GM10248 (cell line): ENCODE measurements at places on chromosomes 7 and 10.

GRCh38 chr10:32204606-32205005, 142.4 kb downstream of the EPC1 start:
- DNase-seq, result no peak

GRCh38 chr7:100049441-100050291, at the start of gene ZSCAN21:
Gene ZSCAN21, plus strand, starts transcription at chr7:100049774. Its CDS starts 7,233 bp downstream, at chr7:100057007.
- DNase-seq, result peak; percentile 91

DNA sequence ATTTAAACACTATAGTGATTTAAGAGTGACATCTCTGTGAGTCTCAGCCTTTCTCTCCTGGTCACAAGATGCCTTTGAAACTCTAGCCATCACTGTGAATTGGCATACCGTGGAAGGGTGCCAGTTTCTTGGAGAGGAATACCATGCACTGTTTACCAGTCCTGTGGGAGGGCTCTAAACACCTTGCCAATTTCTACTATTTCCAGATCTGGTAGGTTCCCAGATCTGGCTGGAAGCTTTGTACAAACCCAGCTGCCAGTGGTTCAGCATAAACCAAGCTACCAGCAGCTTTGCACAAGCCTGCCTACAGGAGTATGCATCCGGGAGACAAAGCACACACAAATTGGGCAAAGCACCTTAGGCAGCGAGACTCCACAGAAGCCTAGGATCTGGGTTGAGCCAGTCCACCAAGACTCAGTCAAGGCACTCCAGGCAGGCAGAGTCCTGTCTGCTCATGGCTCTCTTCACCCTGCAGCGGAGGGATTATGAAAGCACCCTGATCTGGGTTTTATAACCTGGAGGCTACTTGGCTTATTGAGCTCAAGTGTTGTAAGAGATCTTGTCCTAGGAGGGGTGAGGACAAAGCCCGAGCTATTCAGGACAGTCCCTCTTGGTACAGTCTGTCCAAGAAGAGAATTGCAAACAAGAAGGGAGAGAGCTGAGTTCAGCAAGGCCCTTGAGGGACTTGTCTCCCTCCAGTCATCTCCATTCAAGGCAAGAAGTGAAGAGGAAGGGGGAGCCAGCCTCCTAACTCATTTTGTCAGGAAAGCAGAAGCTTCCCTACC, 23.6 kb downstream of the MCM10 start:
- no peak for DNase-seq

GRCh38 chr7:75900617-75901315, 14.2 kb upstream of the POR start:
- no peak for DNase-seq

DNA sequence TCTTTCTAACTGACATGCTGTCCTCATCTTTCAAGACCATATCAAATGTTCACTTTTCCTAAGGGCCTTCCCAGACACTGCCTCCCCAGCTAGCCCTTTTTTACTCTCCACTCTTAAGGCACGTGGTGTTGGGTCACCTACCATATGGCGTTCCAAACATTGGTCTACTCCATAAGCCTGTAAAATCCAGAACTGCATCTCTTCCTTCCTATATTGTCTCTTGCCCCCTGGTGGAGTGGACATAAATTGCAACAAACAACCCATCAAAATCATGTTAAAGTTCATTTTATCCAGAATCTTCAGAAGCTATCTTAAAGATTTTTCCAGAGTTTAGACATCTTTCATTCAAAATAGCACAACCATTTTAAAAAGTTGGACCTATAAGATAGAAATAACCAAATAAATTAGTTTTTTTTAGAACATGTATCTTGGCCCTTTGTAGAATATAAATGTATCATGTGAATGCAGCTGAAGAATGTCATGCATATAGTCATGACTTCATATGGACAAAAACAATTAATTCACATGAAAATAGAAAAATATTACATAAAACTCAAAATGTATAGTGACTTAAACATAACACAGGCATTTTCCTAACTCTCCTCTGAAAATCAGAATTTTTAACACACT, 180.6 kb upstream of the CHRM2 start:
- peak; percentile 15 for DNase-seq

- no peak for DNase-seq
Measured at GRCh38 chr10:110762109-110762848, 109.4 kb upstream of the PDCD4 start.

GRCh38 chr10:126185676-126186447, 202.4 kb downstream of the ADAM12 start:
- DNase-seq, result no peak

DNA sequence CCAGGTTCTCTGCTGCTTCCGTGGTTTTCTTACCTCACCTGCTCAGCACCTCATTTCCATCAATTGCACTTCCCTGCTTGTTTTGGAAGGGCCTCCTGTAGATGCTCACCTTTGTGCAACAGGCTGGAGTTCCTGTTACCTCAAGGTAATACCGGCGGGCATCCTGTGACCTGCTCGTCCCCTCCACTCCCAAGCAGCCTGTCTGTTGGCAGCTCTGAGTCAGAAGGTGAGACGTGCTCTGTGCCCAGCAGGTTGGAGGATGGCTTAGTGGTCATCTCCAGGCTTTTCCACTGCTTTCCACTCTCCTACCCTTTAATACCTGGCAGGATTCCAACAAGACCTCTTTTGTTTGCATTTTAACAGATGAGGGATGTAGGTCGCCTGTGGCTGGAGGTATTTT, 86.0 kb downstream of the CAMK1D start:
- DNase-seq, result no peak

DNA sequence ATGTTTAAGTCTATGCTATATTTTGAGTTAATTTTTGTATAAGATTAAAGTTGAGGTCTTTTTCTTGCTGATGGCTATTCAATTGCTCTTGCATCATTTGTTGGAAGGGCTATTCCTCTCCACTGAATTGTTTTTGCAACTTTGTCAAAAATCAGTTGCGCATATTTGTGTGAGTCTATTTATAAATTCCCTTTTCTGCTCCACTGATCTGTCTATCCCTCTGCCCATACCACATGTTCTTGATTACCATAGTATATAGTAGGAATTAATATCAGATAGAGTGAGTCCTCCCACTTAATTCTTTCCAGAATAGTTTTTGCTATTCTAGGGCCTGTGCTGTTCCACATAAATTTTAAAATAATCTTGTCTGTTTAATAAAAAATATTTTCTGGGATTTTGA, 152.4 kb upstream of the ADCY1 start:
- no peak for DNase-seq

DNA sequence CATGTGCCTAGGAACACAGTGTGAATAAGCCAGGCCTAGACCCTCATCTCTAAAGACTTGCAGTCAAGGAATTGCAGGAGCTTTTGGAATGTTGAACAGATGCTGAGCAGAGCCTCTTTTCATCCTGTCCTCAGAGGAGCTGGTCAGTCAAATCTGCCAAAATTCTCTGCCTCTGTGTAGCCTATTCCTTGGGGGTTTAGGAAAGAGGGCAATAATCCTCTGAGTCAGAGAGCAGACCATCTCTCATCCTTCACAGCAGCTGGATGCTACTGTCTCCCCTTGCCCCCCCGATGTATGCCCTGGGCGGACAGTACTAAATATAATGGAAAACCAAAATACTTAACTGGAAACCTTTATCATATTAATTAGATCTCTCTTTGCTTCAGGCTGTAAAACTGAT, 52.6 kb downstream of the BICC1 start:
- DNase-seq, result no peak

DNA sequence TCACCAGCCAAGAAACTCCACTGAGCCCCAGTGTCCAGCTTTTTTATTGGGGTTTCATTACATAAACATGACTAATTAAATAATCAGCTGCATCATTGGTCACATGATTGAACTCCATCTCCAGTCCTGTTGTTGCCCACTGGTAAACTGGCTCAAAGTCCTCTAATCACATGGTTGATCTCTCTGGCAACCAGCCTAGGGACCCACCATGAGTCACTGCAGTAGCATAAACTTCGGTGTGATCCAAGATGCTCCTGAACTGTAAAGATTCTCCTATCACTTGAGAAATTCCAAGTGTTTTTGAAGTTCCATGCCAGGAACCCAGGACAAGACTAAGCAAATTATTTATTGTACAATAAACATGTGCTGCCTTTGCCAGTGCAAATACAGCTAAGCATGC, 130.4 kb upstream of the AUTS2 start:
- DNase-seq, result no peak

- no peak for DNase-seq
Measured at GRCh38 chr7:153942036-153942435, 110.2 kb upstream of the DPP6 start.

DNA sequence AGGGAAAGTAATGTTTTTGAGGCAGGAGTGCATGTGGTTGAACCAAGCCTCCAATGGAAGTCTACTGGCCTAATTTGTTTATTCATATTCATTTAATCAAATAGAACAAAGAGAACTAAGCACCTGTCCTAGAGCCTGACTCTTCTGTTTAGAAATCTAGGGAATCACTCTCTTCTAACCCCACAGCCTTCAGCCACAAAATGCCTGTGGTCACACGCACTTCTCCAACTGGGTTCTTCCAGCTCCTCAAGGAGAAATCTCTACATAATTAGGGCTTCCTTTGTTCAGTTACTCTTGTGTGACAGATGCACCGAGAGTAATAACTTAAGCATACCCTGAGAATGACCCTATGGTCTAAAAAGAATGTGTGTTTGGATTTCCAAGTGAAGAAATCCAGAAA, 133.7 kb upstream of the NAMPT start:
- DNase-seq, result no peak

DNA sequence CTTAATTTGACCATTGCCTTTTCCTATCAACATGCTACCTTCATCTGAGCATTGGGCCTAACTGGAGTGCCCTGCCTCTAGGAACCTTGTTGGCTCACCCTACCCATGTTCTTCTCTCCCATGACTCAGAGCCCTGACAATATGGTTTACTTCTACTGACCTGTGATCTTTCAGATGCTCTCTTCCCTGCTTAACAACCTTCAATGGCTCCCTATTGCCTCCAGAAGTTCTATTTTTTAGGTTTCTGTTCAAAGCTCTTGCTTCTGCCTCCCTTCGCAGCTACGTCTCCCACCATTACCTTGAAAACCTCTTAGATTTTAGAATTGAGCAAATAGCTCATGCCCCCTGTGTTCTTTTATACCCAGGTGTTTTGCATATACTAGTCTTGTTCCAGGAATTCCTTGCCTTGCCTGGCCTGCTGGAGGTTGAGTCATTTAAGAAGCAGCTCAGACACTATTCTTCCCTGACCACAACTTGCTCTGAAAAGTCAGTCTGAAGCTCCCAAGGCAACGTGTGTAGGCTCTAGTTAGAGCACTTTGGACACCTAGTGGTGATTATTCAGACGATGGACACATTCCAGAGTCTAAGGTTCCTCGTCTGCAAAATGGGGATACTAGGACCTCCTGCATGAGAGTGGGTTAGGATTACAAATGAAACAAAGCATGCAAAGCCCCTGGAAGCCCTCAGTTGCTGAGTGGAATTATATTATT, 64.4 kb upstream of the EMX2 start:
- DNase-seq, result no peak

GRCh38 chr7:83429493-83429892, 219.4 kb downstream of the SEMA3E start:
- no peak for DNase-seq

DNA sequence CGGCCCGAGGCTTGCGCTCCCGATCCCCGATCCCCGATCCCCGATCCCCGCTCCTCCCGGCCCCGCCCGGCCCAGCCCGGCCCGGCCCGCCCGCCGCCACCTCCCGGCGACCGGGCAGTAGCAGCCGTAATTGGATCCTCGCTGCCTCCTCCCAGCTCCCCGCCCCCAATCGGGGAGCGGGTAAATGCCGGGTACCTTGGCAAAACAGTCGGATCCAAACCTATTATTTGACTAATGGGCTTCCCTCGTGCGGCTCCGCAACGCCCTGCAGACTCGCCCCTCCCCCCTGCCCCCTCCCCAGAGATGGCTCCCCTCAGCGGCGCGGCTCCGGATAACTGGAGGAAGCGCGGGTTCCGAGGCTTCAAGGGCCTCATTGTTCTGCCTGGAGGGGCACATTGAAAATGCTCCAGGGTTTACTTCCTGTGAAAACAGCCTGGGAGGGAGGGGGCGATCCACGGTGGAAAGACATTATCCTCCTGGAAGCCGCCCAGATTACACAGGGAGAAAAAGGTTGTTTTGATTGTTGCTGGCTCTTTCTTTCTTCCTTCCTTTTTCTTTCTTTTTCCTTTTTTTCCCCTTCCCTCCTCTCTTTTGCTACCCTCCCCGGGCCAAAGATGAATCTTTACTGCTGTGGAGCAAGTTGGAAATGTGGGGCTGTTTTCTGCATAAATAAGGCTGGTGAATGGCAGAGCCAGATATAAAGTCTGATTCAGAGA, 94.7 kb upstream of the ZMIZ1 start:
- DNase-seq, result no peak

DNA sequence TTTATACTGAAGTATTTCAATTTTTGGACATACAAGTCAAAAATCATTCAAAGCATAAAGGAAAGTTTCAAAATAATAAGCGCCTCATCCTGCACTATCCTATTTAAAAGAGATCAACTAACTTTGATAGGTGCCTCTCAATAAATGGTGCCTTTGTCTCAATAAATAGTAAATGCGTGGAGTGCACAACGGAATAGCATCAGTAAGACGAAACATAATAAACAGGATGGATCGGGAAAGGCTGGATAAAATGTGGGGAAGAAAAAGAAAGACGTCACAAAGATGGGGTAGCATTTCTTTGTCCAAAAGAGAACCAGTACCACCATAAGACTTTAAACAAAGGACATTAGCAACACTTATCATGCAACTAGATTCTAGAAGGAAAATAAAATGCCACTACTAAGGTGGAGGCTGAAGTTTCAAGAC, 571 bp upstream of the PRKAR2B start:
- DNase-seq, result no peak

- no peak for DNase-seq
Measured at GRCh38 chr7:124965553-124965952, 35.9 kb upstream of the POT1 start.

- DNase-seq, result no peak
Measured at GRCh38 chr7:1785839-1786238, 115.8 kb downstream of the ELFN1 start.

GRCh38 chr7:151315038-151315655, 26.5 kb upstream of the NUB1 start:
- peak; percentile 82 for DNase-seq

- DNase-seq, result no peak
Measured at GRCh38 chr7:147510201-147510542, 1080.4 kb upstream of the C7orf33 start.

- DNase-seq, result peak; percentile 34
Measured at GRCh38 chr7:90178679-90179278, 24.5 kb downstream of the STEAP1 start.

- DNase-seq, result no peak
Measured at GRCh38 chr7:151736403-151736909, 140.5 kb downstream of the PRKAG2 start.

DNA sequence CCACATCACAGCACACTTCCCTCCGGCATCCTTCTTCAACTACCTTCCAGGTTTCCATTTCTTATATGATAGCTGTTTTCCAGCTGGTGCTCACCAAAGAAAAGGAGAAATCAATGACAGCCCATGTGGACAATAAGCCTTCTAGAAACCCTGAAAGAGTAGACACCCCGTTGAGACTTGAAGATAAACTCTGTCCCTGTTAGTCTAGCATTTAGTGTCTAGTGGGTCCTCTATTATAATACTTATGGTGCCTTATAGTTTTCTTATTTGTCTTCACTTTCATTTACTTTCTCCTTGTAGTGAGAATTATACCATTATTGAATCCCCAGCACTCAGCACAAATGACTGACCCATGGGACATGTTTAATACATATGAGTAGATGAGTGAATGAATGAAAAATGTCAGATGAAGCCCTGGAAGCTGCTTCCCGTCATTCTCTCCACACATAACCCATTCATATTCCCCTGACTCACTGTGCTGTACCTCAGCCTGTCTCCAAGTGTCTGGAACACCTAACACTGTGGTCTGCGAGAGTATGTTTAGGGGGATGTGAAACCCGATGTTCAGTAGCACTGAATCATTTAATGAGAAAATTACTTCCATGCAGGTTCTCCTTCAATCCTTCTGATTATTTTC, 377.6 kb downstream of the GPR158 start:
- DNase-seq, result no peak

GRCh38 chr7:102417105-102417504, 16.3 kb upstream of the ORAI2 start:
- DNase-seq, result no peak
